Smooth muscle cell of the brain vasculature (primary cell): ENCODE measurements at places on chromosomes 1 and 21.

DNA sequence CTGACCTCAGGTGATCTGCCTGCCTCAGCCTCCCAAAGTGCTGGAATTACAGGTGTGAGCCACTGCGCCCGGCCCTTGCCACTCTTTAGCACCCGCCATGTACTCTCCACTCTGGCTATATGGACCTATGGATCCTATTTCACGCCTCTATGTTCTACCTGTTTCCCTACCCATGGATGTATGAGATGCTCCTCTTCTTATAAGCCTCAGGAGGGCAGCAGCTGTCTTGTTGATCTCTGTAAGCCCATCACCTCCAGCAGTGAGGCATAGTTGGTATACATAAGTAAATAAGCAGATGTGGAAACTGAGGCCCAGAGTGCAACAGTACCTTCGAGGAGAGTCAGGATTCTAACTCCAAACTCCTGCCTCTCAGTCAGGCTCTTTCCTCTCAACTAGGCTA, 24.7 kb upstream of the ARTN start:
- DNase-seq = no peak

DNA sequence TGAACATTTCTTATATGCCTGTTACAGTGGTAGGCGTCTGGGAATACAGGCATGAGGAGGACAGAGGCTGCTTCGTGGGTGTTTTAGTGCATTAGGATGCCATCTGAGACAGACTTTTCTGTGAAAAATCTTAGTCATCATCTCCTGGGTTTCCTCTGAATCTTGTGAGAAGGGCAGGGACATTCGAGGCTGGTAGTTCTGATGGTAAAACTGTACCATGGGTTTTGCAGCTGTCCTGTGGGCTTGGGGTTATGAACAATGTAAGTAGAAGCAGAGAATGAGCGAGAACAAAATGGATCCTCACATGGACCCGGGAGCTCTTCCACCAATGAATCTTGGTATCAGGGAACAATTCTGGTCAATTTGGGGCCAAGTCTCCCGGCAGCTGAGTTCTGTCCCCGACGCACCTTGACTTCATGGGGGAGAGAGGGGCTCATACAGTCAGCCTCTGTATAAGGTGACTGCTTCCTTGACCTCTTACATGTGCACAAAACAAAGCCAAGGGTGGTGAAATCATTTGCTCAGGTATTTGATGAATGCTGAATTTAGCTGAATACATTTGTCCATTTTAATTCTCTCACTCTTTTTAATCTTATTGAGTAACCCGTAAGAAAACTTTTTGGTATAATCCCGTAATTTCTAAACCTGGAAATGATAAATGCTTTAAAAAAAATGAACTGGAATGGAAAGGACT, 63.6 kb upstream of the ERRFI1 start:
- DNase-seq = no peak

DNA sequence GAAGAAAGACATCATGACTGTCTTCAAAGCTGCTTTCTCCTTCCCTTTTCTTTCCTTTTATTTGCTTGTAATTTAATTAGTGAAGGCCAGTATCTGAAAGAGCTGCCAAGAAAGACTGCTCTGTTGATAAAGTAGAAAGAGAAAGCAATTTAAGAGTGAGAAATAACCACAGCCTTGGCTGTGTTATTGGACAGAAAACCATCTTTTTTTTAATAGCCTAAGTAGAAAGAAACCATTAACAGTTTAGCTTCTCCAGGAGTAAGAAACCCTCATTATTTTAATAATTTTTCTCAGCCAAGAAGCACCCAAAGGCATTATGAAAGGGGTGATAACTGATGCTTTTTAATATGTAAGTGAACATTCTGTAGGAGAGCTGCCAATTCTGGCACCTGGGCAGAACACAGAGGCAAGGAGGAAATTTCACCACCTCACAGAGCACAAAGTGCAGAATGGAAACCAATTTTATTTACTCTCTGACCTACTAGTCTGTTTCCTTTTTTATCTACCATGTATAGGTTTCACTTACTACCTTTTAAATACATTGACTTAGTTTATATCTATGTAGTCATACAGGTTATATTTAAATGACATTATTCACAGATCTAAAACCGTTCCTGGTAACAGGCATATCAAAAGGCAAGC, 703.2 kb downstream of the MRPL39 start:
- DNase-seq = no peak

DNA sequence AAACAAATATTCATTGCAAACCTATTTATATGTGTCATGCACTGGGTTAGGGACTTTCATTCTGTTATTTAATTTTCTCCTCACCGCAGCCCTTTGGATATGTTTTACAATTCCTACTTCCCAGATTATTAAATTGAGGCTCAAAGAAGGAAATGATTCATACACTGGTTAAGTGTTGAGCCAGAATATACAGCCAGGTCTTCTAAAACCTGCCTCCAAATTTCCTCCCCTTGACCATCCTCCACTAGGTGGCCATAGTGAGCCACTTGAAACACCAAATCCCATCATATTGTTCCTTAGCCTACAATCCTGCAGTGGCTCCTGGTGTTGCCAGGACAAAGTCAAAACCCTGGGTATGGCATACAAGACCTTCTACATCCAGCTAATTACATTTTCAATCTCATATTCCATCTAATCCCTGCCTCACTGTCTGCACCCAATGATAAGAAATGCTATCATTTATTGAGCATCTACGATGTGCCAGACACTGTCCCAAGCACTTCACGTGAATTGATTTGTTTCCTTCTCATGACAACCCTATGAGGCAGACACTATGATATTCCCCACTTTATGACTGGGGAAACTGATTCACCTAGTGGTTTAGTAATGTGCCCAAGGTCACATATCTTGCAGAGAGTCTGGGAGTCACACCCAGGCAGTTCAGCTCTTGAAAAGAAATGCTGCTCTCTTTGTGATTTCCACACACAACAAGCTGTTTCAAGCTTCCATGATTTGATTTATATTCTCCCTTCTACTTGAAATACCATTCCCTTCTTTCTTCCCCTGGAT, 23.6 kb upstream of the KIRREL1 start:
- peak; percentile 49 for DNase-seq

DNA sequence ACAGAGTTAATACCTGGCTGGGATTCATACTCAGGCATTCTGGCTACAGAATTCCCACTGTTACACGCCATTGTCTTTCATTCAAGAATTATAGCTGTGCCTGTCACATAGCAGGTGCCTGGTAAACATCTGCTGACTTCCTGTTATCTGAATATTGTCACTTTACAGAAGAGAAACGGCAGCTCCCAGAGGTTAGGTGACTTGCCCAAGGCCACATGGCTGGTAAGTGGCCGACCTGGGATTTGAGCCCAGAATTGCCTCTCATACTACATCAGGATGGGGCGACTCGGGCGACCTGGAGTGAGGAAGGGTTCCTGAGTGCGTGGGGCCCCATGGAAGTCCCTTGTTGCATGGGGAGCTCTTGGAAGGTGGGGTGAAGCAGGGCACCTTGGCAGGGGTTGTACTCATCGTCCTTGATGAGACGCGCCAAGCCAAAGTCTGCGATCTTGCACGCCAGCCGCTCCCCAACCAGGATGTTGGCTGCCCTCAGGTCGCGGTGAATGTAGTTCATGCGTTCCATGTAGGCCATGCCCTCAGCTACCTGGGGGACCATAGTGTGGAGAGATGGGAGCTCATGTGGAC, 10.2 kb upstream of the AHDC1 start:
- no peak for DNase-seq

DNA sequence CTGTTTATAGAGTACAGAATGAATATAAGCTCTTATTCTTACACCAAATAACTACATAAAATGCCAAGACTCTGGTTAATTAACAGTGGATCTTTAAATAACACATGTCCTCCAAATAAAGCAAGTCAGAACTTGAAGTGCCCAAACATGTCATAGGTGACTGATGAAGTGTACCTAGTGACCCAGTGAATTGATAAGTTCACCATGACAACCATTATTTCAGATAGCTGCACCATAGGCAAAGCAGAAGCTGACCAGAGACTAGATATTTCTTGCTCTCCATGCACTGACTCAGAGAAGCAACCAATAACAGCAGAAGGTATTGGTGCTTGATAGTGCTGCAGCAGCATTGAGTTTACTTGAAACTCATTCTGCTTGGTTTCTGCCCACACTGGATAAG, 192.1 kb downstream of the DUSP10 start:
- no peak for DNase-seq

GRCh38 chr1:7564137-7564536, 207.0 kb upstream of the VAMP3 start:
- DNase-seq = no peak

DNA sequence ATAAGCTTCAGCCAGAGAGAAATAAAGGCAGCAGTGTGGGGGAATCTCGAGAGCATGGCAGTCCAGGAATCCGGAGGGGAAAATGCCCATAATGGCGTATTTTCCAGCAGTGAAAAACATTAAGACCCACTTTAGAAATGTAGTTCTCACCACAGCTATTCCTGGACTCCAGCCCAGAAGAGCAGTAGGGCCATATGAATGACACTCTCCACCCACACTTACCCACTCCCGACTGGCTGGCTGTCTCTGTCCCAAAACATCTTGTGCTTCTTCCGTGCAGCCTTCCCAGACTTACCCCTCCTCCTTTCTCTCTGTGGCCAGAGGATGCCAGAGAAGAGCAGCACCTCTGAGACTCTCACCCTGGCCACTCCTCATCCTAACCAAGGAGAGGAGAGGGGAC, 56.4 kb downstream of the TRABD2B start:
- DNase-seq = no peak

- no peak for DNase-seq
Observed at GRCh38 chr1:40825435-40825788, 36.8 kb downstream of the CITED4 start.

DNA sequence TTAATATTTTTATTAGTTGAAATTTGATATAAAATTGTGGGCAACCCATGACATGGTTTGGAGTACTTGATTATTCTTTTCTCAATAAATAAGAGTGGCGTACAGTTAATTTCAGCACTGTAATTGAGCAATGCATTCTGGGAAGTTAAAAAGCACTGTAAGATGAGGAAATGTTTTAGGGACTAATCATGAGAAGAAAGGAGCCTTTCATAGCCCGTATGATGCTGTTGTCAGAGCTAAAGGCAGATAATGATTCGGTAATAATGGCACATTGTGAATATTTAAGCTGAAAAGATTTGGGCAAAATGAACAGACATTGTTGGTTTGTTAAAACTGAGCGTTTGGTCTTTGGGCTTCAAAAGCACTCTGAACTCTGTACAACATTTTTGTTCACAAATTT, 139.3 kb downstream of the NFIA start:
- no peak for DNase-seq

- DNase-seq = no peak
Observed at GRCh38 chr1:153678519-153679336, at the start of gene NPR1. Gene NPR1, plus strand, starts transcription at chr1:153678688. Its CDS starts 421 bp downstream, at chr1:153679109.

DNA sequence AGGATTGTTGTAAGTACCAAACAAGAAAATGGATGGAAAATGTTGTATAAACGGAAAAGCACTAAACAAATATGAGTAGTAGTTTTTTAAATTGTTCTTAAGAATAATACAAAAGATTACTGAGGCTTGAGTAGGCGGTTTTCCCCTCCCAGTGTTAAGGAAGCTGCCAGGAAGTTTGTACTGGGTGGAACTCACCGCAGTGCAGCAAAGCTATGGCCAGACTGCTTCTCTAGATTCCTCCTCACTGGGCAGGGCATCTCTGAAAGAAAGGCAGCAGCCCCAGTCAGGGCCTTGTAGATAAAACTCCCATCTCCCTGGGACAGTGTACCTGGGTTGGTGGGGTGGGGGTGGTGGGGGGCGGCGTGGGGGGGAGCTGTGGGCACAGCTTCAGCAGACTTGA, 58.7 kb downstream of the XCL2 start:
- no peak for DNase-seq

DNA sequence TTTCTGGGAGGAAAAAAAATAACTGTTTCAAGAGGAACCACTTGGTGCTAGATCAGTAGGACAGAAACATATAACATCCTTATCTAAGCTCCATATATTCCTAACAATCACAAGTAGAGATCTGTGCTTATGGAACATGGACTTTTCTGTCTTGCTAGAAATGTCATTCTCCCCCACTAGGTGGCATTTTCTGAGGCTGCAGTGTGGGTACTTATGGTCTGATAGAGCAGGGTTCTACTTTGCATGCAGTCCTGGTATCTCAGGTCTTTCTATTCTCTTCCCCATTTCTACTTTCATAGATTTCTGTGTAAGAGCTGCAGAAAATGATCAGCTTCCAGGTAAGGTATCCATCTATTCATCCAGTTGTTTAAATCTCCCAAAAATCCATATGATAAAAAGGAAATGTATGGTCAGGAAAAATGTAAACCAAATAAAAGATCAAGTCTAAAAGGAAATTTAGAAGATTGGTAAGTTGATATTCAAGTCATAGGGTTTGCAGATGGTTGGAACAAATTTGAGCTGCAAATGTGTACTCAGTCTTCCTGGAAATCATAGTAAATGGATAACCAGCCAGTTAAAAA, 1.5 kb downstream of the ZNF684 start:
- DNase-seq = no peak

DNA sequence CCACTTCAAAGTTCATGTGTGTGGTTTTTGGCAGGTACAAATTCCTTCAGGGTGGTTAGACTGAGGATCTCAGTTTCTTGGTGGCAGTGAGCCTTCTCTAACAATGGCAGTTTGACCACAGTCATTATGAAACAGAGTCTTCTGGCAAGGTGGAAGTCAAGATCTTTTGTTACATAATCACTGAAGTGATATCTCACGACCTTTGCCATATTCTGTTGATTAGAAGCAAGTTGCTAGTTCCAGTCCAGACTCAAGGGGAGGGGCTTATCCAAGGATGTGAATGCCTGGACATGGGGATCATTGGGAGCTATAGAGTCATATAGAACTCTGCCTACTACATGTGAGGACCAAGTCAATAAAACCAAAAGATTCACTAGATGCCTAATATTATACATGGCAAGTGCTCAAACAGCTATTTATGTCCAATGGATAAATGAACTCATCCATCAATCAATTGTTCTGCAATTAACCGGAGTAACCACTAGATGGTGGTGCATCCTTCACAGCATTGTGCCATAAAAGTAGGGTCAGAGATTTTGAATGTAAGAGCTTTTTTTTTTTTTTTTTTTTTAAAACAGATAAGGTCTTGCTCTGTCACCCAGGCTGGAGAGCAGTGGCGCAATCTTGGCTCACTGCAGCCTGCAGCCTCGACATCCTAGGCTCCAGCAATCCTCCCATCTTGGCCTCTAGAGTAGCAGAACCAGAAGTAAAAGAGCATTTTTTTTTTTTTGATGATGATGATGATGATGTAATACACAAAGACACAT, 131.9 kb downstream of the CRB1 start:
- DNase-seq = no peak
